ENCODE measurements at places on chromosomes 3 and 15.

DNA sequence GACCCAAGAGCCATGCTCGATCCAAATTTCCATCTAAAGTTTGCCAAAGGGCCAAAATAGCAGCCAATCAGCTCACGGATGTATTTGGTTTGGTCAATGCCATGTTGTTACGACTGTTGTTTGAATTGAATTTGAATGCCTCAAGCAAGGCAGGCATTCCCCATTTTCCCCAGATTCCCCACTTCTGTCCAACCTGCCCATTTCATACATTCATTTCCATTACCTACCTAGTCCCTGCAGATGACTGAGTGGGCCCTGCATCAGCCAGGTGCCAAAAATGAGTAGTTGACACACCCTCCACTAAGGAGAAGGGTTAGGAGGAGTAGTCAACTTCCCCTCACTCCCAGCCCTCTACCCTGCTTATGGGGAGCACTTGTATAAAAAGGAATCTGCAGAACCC, 51.7 kb downstream of the ANXA2 start:
- DNase-seq = no peak

DNA sequence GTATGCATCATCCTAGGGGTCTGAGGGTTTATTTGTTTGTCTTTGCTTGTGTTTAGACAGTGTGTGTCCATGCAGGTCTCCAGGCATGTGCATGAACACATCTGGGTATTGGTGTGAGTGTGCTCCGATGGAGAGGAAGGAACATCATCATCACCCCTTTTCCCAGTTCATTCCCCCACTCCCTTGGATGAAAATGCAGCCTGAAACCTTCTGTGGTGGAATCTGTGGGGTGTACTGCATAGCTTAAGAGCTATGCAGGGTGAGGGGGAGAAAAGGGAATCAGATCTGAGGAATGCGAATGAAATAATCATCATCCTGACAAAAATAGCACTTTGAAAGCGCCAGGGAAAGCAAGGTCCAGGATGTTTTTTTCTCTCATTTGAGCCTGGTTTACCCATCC, 520.1 kb downstream of the NTRK3 start:
- no peak for DNase-seq

GRCh38 chr15:95522533-95522932, 808.0 kb upstream of the NR2F2 start:
- DNase-seq = no peak

GRCh38 chr3:78988324-78988723, 779.5 kb downstream of the ROBO1 start:
- no peak for DNase-seq

GRCh38 chr3:66450390-66451022, 50.3 kb downstream of the LRIG1 start:
- DNase-seq = no peak

DNA sequence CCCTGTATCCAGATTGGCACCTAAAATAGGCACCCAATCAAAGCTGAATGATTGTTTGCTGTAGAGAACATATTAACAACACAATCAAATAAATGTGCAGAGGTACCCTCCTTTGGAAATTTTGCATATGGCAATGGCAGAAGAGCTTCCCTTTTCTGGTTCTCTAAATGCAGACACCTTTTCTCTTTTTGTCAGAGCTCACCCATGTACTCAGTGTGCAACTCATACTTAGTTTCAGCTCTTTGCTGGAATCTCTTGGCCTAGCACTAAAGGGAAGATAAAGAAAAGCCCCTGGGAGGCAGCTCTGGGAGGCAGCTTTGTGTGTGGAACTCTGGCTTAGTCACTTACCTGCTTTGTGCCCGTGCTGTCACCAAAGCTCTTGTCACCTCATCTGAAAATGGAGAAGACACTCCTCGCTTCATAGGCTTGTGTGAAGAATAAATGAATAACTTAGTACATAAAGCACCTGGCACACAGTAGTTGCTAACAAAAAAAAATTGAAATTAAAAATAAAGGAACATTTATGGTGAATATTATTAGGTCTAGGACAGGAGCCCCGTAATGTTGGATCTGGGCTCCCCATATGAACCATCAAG, 28.8 kb downstream of the ST6GAL1 start:
- no peak for DNase-seq

GRCh38 chr3:171283183-171283847, 176.9 kb downstream of the TNIK start:
- no peak for DNase-seq

- no peak for DNase-seq
Observed at GRCh38 chr15:55764398-55764797, 21.4 kb upstream of the PRTG start.

- no peak for DNase-seq
Observed at GRCh38 chr3:183300996-183301562, 48.0 kb downstream of the B3GNT5 start.

- DNase-seq = no peak
Observed at GRCh38 chr3:106466881-106467280, 598.1 kb upstream of the CBLB start.

DNA sequence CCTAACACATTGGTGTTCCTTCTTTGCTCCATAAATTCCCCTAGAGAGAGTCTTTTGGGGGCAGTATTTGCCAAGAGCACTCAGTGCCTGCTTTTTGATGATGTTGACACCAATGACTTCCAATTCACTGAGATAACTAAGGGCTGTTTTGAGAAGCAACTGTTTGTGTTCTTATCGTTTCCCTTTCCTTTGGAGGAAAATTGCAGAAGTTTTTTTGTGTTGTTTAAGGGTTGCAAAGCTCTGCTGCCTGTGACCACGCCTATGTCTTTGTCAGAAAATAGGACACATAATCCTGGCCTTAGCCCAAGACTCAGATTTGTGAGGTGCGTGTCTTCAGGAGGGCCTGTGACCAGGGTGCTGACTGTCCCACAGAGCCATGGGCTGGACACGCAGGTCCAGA, 99.6 kb downstream of the FAM43A start:
- DNase-seq = no peak

GRCh38 chr3:49237344-49237743, 39.7 kb downstream of the C3orf62 start:
- DNase-seq = no peak

DNA sequence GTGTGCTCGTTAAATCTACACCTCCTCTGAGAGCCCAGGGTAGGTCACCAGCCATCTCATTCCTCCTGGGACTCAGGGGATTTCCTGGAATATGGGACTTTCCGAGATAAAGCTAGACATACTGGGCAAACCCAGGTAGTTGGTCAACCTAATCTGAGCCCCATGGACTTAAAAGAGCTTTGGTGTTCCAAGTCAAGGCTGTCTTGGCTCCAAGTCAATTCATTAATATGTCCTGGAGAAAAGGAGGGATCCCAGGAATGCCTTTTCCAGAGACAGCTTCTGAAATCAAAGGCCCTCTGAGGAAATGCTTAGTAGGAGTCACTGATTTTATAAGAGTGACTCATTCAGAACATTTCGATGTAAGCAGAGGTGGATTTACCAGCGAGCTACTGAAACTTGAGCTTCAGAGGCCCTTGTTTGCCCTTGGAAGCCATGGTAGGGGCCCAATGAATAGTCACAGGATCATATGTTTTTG, 137.3 kb upstream of the UBE2E1 start:
- no peak for DNase-seq

DNA sequence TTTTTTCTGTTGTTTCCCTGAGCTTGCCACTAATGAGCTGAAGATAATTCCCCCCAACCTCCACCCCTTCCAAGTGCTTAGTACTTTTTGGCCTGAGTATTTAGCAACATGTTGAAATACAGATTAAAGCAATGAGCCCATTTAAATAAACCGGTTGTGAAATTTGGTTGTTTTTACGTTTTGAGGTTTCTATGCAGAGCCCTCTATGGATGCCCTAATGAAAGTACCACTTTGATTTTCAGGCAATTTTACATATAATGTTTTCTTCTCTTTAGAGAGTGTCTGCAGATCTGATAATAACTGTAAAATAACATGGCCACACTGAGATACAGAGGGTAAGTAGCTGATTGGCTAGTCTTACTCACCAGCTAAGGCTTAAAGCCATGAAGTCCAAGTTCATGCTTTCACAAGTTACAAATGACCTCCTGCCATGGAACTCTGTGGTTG, 139.4 kb upstream of the SLC7A14 start:
- DNase-seq = no peak

DNA sequence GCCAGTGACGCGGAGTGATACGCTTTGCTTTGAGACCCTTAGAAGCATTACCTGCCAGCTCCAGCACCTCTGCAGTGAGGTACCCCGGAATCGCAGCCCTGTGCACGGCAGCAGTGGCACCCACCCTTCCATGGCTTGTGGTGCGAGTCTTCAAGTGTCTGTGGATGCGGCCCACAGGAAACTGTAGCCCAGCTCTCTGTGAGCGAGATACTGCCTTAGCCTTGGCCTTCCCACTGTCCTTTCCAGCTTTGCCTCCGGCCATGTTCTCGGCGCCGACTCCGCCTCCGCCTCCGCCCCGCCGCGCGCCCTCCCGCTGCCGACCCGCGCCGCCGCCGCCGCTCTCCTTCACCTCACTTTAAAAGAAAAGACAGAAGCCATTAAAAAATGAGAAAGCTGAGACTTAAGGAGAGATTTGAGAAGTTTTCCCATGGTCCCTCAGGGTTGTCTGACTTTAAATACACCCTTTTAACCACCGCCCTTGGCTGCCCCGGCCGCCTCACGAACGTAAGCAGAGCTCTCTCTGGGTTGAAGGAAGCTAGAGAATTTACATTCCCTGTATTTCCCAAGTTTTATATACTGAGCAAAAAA, 78.5 kb upstream of the FAM174B start:
- peak; percentile 18 for DNase-seq

- no peak for DNase-seq
Observed at GRCh38 chr3:156368189-156368588, 186.7 kb downstream of the SSR3 start.

DNA sequence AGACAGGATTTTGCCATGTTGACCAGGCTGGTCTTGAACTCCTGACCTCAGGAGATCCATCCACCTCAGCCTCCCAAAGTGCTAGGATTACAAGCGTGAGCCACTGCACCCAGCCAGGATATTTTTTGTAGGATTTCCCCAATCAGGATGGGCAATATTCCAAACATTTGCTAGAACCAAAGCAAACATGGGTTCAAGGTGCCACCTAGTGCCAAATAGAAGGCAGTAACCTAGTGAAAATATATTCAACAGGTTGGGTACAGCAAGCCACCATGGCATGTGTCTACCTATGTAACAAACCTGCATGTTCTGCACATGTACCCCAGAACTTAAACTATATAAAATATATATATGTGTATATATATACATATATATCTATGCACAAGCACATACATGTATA, 185.9 kb upstream of the CADM2 start:
- no peak for DNase-seq

DNA sequence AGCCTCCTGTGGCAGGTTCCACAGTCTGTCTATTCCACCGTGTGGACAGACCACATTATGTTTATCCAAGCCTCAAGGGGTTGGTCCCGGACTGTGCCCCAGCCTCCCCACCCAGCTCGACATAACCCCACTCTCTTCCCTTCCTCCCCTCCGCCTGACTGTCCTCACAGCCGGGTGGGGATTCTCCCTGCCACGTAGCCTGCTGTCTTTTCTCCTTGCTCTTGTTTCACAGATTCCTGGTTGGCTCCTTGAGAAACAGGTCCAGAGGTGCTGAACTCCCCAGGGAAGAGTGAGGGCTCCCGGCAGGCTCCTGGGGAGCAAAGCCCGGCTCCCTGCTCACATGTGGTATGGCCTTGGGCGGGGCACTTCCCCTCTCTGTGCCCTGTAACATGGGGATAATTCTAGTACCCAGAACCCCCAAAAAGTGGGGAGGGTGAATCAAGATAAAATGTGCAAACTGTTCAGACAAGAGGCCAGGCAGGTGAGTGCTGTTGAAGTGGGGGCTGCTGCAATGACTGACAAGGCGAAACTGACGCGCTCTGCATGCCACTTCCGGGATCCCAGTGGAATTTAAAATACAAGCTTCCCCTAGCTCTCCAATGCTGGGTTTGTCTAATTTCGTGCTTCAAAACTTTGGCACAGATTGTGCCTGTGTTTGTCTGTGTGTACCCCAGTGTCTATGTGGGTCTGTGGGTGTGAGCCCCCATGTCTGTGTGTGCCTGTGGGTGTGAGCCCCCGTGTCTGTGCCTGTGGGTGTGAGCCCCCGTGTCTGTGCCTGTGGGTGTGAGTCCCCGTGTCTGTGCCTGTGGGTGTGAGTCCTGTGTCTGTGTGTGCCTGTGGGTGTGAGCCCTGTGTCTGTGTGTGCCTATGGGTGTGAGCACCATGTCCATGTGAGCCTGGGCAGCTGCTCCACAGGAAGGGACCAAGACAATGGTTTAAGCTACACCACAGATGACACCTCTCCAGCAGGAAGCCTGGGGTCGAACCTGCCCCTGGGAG, 160.6 kb upstream of the IQSEC1 start:
- DNase-seq = no peak

- DNase-seq = no peak
Observed at GRCh38 chr15:38226608-38227266, 25.9 kb upstream of the SPRED1 start.

GRCh38 chr3:128369881-128370642, 96.6 kb downstream of the DNAJB8 start:
- no peak for DNase-seq

DNA sequence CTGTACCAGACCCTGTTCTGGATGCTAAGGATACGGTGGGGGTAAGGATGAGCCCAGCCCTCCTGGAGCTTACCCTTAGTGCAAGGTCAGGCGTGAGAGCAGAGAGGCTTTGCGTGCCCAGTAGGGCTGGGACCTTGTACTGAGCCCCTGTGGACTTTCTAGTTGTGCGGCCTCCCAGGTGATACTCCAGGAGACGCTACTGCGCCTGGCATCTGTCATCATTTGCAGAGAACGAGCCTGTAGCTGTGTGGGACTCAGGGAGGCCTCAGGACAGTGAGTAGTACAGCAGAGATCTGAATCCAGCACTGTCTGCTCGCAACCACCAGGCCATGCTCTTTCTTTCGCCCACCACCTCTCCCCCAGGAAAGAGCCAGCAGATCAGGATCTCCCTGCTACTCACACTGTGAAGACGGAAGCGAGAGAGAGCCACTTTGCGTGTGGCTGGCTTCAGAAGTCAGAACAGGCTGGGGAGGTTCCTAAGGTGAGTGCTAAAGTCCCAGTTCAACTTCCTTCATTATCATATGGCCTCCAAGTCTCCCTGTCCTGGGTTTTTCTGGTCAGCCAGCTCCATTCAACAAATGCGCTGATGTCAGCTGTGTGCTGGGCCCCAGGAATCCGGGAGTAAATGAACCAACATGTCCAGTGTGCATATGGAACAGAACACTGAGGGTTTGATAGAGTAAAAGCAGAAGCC, 38.2 kb upstream of the ITGA11 start:
- no peak for DNase-seq

DNA sequence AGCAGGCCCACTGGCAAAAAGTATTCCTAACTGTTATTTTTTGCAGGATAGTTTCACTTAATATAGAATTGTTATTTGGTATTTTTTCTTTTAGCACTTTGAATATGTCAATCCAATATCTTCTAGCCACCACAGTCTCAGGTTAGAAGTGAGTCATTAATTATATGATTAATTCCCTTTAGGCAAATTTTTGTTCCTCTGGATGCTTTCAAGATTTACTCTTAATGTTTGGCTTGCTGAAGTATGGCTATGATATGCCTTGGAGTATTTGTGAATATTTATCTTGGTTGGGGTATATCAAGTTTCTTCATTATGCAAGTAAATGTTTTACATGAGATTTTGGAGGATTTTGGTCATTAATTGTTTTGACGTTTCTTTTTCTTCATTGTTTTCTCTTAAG, 152.1 kb upstream of the ALCAM start:
- DNase-seq = no peak

GRCh38 chr3:976006-976405, 116.8 kb upstream of the CNTN6 start:
- DNase-seq = no peak

All from naive thymus-derived CD4-positive, alpha-beta T cell (primary cell).